Upper lobe of right lung (tissue), 1 donor: ENCODE measurements at places on chromosomes 12 and 14.

- DNase-seq = no peak
Observed at GRCh38 chr12:43108656-43109055, 443.3 kb downstream of the ADAMTS20 start.

DNA sequence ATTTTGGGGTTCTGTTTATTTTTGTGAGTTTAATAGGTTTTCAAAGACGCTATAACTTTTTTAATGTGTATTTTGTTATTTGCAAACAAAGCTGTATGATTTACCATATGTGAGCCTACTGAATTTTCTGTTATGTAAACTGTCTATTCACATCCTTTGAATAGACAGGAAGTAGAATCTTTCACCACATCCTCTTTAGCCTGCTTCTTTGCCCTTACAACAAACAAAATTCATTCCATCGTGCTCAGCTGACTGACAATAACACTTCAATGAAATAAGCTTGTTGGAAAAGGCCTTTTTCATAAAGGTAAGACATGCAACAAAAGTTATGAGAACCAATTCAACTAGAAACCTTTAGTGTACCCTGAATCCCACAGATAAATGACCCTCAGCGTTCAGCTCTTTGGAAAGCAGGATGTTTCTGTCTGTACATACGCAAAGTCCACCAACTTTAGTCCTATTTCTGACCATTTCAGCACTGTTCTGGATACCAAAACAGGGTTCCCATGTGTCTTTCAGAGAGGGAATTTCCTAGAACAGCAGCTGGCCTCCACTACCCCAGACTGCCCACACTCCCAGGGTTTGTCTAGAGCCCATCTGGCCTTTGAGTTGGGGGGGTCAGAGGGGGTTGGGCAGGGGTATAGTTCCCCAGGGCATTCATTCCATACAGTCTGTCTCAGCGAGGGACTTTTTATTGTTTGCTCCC is 71.3 kb downstream of the DUSP6 start:
- DNase-seq = no peak

- DNase-seq = no peak
Observed at GRCh38 chr14:86221000-86221399, 691.1 kb downstream of the FLRT2 start.

GRCh38 chr14:64217308-64217707 is 76.9 kb downstream of the ESR2 start:
- no peak for DNase-seq

DNA sequence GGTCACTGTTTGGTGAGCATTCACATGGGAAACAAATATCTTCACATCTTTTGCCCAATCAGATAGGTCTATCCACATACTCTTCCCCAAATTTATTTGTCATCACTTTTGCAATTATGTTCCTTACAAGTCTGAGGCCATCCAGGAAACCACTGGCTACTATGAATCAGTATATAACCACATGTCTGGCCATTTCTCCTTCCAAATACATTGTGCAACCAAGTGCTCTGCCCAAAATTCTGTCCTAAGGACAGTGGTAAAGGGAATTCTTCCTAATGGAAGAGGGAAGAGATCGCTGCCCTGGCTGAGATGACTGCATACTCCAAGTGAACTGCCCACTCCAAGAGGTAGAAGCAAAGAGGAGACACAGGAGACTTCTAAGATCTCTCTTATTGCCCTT is 148.9 kb upstream of the MAX start:
- no peak for DNase-seq

- no peak for DNase-seq
Observed at GRCh38 chr14:62800577-62800976, 244.7 kb downstream of the KCNH5 start.

DNA sequence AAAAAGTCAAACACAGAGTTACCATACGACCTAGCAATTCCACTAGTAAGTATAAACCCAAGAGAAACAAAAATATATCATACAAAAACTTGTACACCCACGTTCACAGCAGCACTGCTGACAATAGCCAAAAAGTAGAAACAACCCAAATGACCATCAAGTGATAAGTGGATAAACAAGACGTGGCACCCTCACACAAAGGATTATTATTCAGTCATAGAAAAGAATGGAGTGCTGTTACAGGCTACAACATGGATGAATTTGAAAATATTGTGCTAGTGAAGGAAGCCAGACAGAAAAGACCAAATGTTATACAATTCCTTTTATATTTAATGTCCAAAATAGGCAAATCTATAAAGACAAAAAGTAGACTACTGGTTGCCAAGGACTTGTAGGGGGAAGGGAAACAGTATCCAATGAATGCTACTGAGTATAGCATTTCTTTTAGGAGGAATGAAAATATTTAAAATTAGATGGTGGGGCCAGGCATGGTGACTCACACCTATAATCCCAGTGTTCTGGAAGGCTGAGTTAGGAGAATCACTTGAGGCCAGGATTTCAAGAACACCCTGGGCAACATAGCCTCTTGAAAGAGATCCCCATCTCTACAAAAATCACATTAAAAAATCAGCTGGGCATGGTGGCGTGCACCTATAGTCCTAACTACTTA is 41.9 kb downstream of the SPTLC2 start:
- no peak for DNase-seq

GRCh38 chr12:43551971-43552559 is at the start of gene ADAMTS20:
Gene ADAMTS20, minus strand, starts transcription at chr12:43552203. Its CDS starts 282 bp downstream, at chr12:43551921.
- DNase-seq = no peak

- no peak for DNase-seq
Observed at GRCh38 chr12:117878605-117879004, 90.2 kb downstream of the KSR2 start.

DNA sequence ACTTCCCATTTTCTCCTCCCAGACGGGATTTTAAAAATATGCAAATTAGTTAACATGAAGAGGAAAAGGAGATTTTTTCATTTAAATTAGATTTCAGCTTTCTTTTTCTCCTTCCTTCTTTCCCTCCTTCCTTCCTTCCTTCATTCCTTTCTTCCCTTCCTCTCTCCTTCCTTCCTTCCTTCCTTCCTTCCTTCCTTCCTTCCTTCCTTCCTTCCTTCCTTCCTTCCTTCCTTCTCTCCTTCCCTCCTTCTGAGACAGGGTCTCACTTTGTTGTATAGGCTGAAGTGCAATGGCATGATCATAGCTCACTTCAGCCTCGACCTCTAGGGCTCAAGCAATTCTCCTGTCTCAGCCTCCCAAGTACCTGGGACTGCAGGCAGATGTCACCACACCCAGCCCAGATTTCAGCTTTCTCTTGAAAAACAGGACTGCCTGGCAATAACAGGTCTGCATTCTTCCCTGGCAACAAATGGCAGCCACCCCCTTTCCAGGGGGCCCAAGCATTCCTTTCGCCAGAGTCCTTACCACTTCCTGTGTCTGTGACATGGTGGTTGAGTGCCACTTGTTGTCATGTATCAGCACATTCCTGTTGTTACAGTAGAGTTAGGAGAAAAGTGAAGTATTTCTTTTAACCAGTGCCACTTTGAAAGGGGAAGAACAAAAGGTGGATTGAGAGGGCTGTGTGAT is 119.1 kb downstream of the PTPN11 start:
- no peak for DNase-seq

DNA sequence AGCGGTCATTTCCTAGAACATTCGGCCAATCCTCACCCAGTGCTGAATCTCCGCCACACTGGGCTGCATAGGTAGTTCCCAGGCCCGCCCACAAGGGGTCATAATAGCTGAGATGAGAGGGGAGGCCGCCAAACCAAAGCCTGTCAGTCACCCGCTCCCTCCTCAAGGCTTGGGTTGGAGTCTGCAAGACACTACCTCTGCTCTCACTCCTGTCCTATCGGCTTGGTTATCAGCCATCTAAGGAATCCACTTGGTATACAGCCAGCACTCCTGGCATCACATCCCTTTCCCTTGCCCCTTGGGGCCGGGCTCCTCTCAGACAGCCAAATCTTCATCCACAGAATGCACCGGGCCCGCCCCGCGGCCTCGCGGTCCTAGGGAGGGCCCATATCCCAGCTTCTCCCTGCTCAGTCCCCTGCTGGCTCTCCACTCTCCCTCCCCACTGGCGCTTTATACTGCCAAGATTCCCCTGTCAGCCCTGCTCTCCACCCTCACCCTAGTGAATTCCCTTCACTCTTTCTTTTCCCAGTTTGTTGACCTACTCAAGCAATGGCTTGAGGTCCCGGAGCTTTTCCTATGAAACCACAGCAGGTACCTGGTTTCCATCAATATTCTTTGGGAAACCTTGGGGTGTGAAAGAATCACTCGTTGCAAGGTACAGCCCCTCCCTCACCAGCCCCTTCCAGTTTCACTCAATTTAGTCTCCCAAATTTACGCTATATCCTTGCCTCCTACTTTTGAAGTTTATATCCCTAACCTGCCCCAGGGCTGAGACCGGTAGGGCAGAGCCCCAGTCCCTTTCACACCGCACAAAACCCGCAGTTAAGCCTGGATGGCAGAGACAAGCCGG is 1.4 kb downstream of the IFFO1 start:
- peak; percentile 82 for DNase-seq

- DNase-seq = no peak
Observed at GRCh38 chr14:93331728-93332396, 974 bp downstream of the BTBD7 start.

DNA sequence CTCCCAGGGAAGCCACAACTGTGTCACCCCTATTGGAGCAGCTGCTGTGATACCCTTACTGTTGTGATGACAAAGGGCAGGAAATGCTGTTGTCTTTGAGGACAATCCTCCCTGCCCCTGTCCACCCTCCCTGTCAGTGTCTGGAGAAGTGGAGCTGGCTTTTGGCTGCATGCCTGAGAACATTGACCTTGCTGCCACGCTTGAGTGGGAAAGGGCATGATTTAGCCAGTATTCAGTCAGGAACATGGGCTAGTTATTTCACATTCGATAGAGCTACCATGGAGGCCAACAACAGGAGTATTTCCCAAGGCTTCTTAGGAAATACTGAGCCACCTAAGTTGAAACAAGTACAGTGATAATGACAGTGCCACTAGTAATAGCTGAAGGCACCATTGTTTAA is 59.4 kb downstream of the MYRFL start:
- no peak for DNase-seq

DNA sequence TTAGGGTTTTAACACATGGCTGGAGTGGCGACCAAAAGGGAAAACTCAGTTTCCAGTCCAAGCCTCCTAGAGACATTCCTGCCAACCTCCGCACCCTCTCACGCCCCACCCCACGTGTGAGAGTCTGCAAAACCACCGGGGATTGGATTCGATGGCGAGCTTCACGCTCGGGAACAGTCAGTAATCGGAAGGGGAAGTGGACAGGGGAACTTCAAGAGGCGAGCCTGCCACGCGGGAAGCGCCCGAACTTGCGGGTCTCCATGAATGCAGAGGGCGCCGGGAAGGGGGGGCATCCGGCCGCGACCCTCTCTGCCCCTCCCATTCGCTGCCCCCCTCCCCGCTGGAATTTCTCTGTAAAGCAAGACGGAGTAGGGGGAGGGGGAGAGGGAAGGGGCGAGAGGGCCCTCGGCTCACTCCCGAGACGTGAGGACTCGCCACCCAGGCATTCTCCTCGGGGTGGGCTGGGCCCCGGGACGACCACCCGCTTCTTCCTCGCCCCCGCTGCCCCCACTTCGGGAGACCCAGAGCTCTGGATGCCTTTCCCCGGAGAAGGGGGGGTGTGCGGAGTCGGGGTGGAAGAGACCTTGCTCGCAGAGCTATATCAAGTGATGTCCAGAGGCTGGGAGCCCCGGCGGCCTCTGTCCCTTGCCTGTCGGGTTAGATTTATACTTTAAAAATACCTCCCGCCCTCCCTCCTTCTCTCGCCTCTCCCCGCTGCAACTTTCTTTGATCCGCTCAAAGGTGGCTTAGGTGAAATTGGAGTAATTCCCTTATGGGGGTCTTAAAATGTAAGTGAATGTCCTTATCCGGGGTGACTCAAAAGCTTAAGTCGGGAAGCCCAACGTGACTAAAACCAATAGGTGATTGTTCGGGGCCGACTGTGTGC is 2.5 kb upstream of the CCND2 start:
- DNase-seq = peak; percentile 78

DNA sequence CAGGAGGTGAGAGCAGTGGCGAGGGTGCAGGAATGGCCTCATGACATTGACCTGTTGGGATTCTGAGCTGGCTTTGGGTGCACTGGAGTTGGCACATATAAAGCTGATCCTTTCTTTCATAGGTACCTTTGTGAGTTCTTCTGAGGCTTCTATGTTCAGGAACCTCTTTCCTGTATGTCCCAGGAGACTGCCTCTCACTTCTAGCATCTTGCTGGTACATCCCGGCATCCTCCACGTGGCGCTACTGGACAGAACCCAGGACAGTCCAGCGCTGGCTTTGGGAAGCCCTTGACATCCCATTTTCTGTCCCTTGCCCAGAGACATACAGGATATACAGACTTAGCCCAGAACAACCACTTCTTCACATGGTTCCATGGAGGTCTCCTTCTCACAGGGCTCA is 44.4 kb upstream of the BATF start:
- DNase-seq = no peak
